ENCODE measurements at places on chromosomes 11 and 22. TPM values are rescaled to one million over a fixed set of nuclear protein-coding genes. Genes with fewer than 3 reads are reported as not detected.

The RIBC2 gene
- not detected for total RNA-seq

The ESAM gene
- 1.8 TPM for total RNA-seq

The OLFML1 gene
- total RNA-seq: not detected

The BIK gene
- total RNA-seq: 1.3 TPM

The DEUP1 gene
- total RNA-seq: not detected

The MUC6 gene
- not detected for total RNA-seq

The PIM3 gene
- total RNA-seq: 127 TPM

The SLC17A6 gene
- total RNA-seq: not detected

The LRRC74B gene
- total RNA-seq: 0.17 TPM

The FERMT3 gene
- 106 TPM for total RNA-seq

The SLC5A4 gene
- total RNA-seq: not detected

The CECR2 gene
- total RNA-seq: 6.6 TPM

The FGF19 gene
- not detected for total RNA-seq

The SERHL2 gene
- 5.0 TPM for total RNA-seq

The SLC22A9 gene
- total RNA-seq: not detected

DNA sequence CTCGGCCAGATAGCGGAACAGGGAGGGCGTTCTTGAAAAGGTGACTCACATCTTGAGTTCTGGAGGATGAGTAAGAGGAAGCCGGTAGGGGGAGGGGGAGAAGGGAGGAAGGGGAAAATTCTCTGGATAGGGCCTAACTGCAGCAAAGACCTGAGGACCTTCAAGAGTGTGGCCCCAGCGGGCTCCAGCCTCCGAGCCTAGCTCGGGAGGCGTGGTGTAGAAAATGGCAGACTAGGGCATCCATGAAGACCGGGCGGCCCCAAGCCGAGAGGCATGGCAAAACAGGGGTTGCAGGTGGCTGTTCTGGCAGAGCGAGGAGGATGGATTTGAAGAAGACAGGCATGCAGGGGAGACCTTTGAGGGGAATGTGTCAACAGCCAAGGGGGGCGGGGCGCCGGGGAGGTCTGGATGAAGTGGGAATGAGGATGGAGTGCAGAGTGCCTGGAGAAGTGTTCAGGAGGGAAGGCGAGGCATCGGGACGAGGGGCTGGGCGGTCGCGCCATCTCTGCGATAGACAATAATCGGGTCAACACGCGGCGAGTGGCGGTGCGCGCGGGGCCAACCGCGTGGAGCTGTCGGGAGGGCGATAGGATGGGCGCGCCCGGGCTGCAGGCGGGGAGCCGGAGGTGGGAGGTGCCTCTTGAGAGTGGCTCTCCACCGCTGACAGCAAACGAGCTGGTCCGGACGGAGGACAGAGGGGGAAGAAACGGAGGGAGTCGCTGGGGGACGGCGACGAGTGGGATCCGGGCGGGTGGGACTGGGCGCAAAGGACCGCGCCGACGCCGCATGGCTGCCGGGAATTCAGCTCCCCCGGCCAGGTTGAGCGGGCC, 40.0 kb upstream of the CREB3L1 start:
- DNase-seq: peak; percentile 29
- H3K4me3 ChIP-seq: no peak overlapping the region
- no peaks in the 10 kb centered on the region for H3K36me3 ChIP-seq
- no peak overlapping the region for H3K27ac ChIP-seq
- peaks cover 22% of the 10 kb centered on the region for H3K4me1 ChIP-seq
- H3K27me3 ChIP-seq: peaks cover 19% of the 10 kb centered on the region

DNA sequence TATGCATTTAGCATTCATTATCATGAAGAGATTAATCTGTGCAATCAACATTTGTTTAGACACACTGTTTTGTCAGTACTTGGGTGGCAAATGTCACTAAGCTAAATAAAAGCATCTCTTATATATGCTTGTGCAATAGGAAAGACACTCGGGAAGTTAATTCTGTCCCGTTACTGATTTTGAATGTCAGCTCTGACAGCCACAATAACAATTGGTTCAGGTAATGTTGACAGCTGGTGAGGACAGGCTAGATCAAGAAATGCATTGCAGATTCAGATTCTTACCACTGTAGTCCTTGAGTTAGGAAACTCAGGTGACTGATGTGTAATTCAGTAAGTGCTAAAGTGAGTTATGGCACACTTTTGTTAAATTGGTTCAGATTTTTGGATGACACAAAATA, 523.8 kb upstream of the FAT3 start:
- H3K27ac ChIP-seq: no peak overlapping the region
- H3K27me3 ChIP-seq: no peaks in the 10 kb centered on the region
- no peaks in the 10 kb centered on the region for H3K36me3 ChIP-seq
- no peaks in the 10 kb centered on the region for H3K4me1 ChIP-seq
- H3K4me3 ChIP-seq: no peak overlapping the region

GRCh38 chr22:17303840-17304779, 65.2 kb upstream of the CECR2 start:
- peaks cover 25% of the 10 kb centered on the region for H3K4me1 ChIP-seq

- no peaks in the 10 kb centered on the region for H3K4me1 ChIP-seq
- no peaks in the 10 kb centered on the region for H3K36me3 ChIP-seq
- DNase-seq: no peak
- H3K4me3 ChIP-seq: no peak overlapping the region
These were observed 93.8 kb upstream of the BLID start for GRCh38 chr11:122209619-122210366.

DNA sequence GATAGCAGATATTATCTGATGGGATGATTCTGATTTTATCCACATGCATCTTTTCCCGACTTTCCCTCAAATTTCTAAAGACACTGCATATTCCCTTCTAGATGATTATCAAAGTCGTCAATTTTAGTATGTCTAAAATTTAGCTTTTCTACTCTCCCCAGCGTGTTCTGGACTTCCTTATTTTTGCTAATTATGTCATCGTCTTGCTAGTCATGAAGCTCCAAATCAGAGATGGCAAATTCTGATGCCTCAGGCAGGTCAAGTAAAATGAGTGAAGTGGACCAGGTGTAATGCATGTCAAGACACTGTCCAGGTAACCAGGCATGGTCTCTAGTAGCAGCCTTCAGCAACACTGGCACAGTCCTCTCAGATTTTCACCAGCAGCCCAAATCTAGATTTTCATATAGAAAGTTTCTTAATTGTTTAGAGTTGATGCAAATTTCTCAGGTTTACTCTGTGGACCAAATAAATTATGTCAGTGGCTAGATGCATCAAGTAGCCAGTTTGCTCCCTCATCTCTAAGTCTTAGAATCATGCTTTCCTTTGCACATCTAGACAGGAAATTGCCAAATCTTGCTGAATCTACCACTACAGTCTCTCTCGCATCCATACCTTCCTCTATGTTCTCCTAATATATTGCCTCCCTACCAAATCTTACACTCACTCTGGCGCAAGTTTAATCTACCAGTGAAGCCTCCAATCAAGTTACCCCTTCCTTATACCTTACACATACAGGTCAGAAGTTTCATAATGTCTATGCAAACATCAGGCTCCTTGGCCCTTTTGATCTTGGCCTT, 10.6 kb downstream of the HSD17B12 start:
- H3K36me3 ChIP-seq: no peaks in the 10 kb centered on the region
- no peak for DNase-seq
- H3K27me3 ChIP-seq: no peaks in the 10 kb centered on the region
- H3K4me1 ChIP-seq: peaks cover 13% of the 10 kb centered on the region

DNA sequence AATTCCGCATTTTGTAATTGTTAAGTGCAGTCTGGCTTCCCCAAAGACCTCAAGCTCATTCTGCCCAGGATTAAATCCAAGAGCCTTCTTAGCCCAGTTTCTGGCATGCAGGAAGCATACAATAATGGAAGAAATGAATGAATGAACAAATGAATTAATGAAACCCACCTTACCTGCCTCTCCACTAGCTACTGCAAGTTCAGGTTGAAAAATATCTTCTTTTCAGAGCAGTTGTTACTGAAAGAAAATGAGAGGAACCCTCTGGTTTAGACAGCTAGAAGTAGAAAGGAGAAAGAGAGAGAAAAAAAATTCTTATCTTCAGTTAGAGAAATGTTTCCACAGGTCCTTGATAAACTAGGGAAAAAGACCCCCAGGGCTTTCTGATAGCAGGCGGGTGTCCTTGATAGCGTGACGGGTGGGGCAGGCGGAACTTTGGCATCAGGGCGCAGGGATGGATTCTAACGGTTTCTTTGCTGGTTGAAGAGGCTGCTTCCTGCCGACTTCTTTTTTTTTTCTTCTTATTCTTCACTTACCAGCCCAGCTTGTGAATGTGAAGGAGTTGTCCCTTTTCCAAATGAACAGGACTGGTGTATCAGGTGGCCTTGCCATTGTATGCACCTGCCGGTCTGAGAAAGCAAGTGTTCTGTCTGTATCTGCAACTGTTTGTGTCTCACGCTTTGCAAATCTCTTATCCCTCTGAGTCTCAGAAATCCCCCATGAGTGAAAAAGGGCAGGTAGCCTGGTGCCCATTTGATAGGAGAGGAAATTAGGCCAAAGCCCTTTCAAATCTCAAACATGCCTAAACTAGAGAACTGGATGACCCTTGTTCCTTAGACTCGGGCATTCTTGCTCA, 10.0 kb downstream of the LMO2 start:
- no peaks in the 10 kb centered on the region for H3K36me3 ChIP-seq
- H3K27me3 ChIP-seq: no peaks in the 10 kb centered on the region
- H3K4me1 ChIP-seq: no peaks in the 10 kb centered on the region
- DNase-seq: no peak
- H3K4me3 ChIP-seq: no peak overlapping the region
- H3K27ac ChIP-seq: no peak overlapping the region

GRCh38 chr11:10638316-10638925, 55.1 kb downstream of the IRAG1 start:
- no peaks in the 10 kb centered on the region for H3K27me3 ChIP-seq
- peaks cover 44% of the 10 kb centered on the region for H3K4me1 ChIP-seq
- H3K4me3 ChIP-seq: no peak overlapping the region
- H3K36me3 ChIP-seq: no peaks in the 10 kb centered on the region
- DNase-seq: no peak
- H3K27ac ChIP-seq: no peak overlapping the region

GRCh38 chr11:65444314-65445051, 21.9 kb downstream of the NEAT1 start:
- H3K36me3 ChIP-seq: no peaks in the 10 kb centered on the region
- peaks cover 78% of the 10 kb centered on the region for H3K4me1 ChIP-seq
- H3K27ac ChIP-seq: peak overlapping the region; percentile 49
- no peaks in the 10 kb centered on the region for H3K27me3 ChIP-seq
- DNase-seq: no peak

GRCh38 chr11:2004466-2004865, 6.8 kb upstream of the H19 start:
- H3K4me3 ChIP-seq: no peak overlapping the region
- no peaks in the 10 kb centered on the region for H3K4me1 ChIP-seq
- H3K36me3 ChIP-seq: no peaks in the 10 kb centered on the region
- no peaks in the 10 kb centered on the region for H3K27me3 ChIP-seq
- no peak for DNase-seq

DNA sequence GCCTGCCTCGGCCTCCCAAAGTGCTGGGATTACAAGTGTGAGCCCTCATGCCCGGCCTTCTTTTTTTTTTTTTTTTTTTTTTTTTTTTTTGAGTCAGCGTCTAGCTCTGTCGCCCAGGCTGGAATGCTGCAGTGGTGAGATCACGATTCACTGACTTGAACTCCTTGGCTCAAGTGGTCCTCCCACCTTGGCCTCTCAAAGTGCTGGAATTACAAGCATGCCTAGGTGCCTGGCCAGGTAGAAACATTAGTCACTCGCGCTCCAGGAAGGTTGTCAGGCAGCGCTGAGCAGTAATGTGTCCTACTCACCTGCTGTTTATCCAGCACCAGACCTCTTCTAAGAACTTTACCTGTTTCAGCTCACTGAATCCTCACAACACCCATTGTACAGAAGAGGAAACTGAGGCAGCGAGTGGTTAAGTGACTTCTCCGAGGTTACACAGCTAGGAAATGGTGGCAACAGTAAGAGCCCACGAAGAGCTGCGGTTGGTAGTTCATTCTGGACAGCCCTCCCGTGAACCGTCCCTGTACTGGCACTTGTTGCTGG, 496 bp upstream of the CST6 start:
- peaks cover 11% of the 10 kb centered on the region for H3K4me1 ChIP-seq
- no peak overlapping the region for H3K4me3 ChIP-seq
- DNase-seq: no peak

- H3K27me3 ChIP-seq: no peaks in the 10 kb centered on the region
- no peak overlapping the region for H3K27ac ChIP-seq
- no peak for DNase-seq
- no peaks in the 10 kb centered on the region for H3K4me1 ChIP-seq
- H3K4me3 ChIP-seq: no peak overlapping the region
These were observed 178.1 kb downstream of the SOX6 start for GRCh38 chr11:16178273-16178672.

GRCh38 chr11:76626921-76627401, 43.6 kb downstream of the LRRC32 start:
- no peaks in the 10 kb centered on the region for H3K36me3 ChIP-seq
- peak; percentile 93 for DNase-seq
- H3K4me3 ChIP-seq: no peak overlapping the region
- peaks cover 56% of the 10 kb centered on the region for H3K4me1 ChIP-seq
- H3K27me3 ChIP-seq: no peaks in the 10 kb centered on the region

DNA sequence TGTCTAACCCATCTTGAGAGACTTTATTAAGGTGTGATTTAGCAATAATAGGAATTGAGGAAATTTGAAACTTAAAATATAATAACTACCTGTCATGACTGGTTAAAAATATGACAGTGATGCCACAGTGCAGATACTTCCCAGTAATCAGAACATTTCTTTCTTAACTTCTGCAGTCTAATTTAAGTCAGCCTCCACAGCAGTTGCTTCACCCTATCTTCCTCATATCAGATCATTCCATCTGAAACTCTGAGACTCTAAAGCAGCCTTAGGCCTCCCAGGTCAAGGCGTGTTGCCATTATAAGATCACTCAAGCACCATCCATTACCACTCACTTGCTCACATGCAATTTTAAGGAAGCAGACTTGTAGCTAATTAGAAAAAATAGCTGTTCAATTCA, 302.2 kb downstream of the AASDHPPT start:
- H3K4me3 ChIP-seq: no peak overlapping the region
- no peaks in the 10 kb centered on the region for H3K27me3 ChIP-seq
- no peaks in the 10 kb centered on the region for H3K4me1 ChIP-seq
- H3K36me3 ChIP-seq: no peaks in the 10 kb centered on the region
- no peak for DNase-seq

DNA sequence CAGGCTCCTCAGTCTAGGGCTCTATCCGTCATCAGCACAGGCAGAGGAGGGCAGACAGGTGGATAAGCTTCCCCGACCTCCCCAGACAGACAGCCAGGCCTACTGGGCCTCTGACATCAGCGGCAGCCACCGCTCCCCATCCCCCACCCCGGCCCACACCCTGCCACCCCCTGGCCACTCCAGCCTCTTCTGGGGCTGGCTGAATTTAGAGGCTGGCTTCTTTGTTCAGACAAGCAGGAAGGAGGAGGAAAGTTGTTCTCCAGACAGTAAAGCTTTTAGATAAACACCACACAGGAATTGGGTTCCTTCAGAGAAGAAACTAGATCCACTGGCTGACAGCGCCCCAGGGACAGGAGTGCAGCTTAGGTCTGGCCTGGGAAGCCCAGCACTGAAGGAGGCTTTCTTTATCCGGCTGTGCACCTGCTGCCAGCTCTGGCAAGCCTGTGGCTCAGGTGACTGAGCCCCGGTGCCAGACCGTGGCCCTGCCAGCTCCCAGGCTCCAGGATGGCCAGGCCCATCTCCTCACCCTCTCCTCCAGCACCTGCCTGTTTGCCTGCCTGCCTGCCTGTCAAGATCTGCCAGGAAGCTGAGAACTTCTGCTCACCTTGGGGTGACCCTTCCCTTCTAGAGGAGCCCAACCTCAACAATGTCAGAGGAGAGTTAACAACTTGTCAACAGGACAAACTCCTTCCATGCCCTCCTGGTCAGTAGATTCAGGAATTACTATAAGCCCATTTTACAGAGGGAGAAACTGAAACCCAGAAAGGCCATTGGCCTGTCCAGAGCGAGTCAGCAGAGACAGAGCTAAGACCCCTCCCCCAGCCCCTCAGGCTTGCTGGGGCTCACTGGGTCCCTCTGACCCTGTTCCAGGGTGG, 44.0 kb upstream of the KLHL35 start:
- peaks cover 10% of the 10 kb centered on the region for H3K4me1 ChIP-seq
- DNase-seq: no peak
- no peaks in the 10 kb centered on the region for H3K36me3 ChIP-seq
- no peak overlapping the region for H3K27ac ChIP-seq
